LHCN-M2 (cell line): ENCODE measurements at places on chromosomes 16 and 17.
A peak's percentile ranks its signal among the peaks of the same experiment; 100 is the strongest.

- no peak for DNase-seq
Measured at GRCh38 chr17:69417545-69418483, 3.3 kb downstream of the MAP2K6 start.

GRCh38 chr17:28406473-28406814 lies 432 bp upstream of the SLC46A1 start:
- DNase-seq: no peak

DNA sequence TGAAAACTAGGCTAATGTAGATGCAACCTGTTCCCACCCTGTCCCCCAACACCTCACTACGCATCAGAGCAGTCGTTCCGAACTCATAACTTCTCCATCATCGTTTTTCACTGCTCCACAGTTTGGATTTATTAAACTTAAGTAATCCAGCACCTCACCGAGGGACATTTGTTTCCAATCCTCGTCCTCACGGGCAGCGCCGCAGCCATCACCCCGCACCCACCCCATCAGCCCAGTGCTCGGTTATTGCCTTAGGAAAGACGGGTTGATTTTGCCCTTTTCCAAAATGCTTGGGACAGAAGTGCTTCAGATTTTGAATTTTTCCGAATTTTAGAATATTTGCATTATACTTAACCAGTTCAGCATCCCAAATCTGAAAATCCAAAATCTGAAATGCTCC lies 71.0 kb upstream of the DOC2B start:
- no peak for DNase-seq

GRCh38 chr17:49779156-49779738 lies 9.2 kb upstream of the KAT7 start:
- no peak for DNase-seq

DNA sequence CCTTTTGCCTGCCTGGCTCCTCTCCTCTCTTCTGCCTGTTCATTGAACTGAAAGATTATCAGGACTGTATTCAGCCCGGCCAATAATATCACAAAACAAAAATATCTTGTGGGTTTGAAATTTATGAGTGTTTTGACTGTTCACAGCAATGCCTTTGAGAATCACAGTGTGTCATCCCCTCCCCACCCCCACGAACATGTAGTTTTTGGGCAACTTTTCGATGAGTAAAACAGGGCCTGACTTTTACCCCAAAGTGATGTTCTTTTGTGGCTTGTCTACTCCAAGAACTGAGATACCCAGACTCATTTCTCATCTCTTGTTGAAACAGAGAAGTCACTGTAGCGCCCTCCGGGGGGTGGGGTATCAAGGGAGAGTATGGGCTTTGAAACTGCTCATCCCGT lies 675.7 kb downstream of the WWOX start:
- no peak for DNase-seq

GRCh38 chr17:75269844-75270217 lies 1.2 kb downstream of the MIF4GD start:
- DNase-seq: no peak

GRCh38 chr17:42017866-42018200 lies 594 bp upstream of the DNAJC7 start:
- DNase-seq: no peak

DNA sequence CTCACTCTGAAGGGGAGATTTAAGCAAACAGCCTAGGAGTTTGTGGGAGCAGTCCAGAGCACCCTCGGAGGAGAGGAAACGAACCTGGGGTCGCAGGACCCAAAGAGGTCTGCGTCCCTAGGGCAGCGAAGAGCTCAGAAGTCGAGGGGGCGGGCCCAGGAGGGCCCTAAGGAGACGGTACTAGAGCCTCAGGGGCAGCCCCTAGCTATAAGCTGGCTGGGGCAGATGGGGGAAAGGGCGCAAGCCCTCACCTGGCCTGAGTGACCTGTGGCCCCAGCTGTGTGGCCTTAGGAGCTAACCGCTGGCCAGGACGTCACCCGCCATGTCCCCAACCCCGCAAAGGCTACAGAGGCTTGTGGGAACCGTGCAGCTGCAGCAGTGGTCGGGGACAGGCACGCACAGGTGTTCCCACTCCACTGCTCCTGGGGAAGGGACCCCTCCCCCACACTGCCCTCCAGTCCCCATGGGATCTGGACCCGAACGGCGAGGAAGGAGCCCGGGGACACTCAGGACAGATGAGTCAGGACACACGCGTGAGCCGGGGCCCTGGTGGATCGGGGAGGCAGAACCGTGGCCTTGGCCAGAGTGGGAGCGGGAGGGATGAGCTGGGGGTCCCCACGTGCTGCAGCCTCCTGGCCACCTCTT lies 2.0 kb upstream of the CTRB2 start:
- no peak for DNase-seq

GRCh38 chr17:82060614-82061013 lies 5.0 kb downstream of the DUS1L start:
- DNase-seq: no peak

- no peak for DNase-seq
Measured at GRCh38 chr16:10782628-10783027, 36.0 kb downstream of the TVP23A start.

DNA sequence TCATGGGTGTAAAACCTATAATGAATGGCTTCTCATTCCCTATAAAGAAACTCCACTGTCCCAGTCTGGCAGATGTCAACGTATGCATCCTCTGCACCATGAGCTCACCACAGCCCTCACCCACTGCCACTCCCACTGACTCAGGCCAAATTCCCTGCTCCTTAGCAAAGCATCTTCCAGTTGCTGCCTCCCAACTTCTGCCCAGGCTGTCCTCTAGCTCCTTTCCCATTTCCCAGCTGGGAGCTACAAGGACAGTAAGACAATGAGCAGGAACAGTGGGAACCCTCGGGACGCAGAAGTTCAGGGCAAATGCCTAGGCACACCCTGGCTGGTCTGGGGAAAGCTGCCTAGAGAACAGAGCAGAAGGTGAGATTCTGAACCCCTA lies 9.1 kb upstream of the THAP11 start:
- peak; percentile 73 for DNase-seq
